COLO829 (cell line): ENCODE measurements at places on chromosomes 12 and 14.

DNA sequence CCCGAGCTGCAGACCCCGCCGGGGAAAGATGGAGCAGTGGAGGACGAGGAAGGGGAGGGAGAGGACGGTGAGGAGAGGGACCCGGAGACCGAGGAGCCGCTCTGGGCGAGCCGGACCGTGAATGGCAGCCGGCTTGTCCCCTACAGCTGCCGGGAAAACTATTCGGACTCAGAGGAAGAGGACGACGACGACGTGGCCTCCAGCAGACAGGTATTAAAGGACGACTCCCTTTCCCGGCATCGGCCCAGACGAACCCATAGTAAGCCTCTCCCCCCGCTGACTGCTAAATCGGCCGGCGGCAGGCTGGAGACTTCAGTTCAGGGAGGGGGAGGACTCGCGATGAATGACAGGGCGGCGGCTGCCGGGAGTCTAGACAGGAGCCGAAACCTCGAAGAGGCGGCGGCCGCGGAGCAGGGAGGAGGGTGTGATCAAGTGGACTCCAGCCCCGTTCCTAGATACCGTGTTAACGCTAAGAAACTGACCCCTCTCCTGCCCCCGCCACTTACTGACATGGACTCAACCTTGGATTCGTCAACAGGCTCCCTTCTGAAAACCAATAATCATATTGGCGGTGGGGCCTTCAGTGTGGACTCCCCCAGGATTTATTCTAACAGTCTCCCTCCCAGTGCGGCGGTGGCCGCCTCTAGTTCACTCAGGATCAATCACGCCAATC, 962 bp downstream of the LEMD3 start:
- no peak for DNase-seq

DNA sequence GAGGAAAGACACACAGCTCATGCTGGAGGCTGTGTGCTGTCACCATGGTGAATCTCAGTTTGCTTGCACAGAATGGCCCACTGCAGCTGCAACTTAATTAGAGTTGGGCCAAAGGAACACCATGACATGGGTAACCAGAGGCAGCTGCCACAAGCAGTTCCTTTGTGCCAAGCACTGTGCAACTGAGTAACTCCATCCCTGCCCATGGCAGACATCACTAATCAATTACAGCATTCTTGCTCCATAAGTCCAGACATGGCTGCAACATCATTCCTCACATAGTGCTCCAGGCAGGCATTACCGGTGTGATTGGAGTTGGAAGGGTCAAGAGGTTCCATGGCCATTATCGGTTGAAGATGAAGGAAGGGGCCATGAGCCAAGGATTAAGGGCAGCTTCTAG, 207.0 kb downstream of the RBM19 start:
- no peak for DNase-seq

DNA sequence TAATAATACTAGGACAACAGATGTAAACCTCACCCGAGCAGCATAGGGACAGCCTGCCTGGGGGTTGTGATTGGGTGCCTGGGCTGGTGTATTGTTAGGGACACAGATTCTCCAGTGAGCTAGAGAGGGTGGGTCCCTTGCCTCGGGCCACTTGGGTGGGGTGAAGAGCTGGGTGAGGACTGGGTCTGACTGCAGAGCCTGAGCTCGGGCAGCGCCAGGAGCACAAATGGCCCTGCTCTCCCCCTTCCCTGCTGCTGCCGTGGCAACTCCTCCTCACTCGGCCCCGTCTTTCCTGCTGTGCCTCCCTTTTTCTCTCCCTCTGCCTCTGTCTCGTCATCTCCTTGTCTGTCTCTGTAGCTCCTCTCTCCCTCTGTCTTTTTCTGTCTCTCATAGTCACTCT, 115.4 kb downstream of the GLT1D1 start:
- DNase-seq = no peak

DNA sequence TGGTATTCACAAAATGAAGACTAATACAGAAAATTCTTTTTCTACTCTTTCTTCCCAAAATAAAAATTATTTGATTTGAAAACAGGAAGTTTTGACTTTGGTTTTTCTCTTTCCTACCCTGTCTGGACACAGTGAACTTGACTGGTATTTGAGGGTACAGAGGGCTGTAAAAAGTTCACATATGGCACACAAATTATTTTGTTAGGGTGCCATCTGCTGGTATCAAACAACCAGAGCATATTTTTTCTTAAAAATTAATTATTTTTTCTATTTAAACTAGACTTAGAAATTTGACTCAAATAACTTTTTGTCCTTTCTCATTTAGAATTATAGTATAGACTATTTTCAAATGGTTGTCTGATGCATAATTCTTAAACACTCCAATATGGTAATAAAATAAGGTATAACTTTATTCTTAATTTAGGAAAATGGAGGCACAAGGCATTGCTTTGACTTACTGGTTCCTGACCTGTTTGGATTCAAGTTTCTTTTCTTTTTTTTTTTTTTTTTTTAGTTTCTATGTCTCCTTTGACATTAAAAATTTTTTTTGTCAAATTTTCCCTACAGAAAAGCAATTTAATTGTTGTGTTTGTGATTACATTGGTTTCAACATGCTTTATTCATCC, 390.6 kb downstream of the PRKD1 start:
- DNase-seq = no peak

- no peak for DNase-seq
Observed at GRCh38 chr12:56084958-56085543, 5.1 kb downstream of the ERBB3 start.

DNA sequence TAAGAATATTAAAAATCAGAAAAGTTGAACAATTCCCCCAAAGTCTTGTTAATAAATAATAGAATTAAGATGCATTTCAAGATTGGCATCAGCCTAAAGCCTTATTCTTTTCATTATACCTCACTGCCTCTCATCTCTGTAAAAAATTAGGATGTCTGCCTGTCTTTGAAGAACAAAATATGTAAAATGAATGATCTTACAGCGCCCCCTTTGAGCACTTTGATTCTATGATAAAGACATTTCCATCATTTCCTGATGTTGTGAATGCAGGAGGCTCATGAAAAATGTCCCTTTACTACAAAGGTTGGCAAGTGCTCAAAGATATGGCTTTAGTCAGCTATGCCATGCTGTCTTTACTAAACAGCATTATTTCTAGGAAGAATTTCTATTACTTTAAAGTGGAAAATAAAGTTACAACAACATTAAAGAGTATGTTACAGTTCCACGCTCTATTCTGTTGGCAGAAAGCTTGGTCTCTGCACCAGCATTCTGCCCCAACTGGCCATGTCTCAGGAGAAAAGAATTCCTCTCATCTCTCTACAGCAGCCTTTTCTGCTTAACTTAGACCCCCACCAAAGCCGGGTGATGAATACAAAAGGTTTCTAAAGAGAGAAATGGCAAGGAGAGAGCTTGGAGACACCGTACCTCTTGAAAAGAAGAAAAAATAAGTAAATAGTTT, 95.1 kb downstream of the LLPH start:
- DNase-seq = peak; percentile 21

DNA sequence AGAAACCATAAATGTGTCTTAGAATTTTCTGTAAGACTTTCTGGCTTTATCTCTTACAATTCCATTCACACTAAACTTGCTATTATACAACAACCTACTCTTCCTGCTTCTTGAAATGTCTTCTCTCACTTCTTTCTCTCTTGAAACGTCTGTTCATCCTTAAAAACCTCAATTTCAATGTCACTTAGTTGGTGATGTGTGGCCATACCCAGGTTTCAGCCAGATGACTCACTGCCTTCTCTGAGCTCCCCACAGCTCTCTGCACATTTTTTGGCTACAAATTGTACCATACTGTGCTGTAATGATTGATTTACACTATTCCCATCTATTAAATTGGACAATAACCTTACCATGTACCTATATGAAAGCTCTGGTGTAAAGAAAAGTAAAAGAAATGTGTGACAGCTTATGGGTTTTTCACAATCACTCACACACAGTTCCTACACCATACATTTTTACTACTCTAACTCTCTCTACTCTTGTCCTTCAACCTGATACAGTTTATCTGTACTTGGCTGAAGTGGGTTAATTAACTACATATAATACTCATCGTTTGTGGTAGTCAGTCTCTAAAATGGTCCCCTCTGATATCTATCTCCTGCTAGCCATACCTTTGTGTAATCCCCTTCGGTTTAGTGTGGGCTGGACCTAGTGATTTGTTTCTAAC, 222.1 kb downstream of the NELL2 start:
- DNase-seq = no peak

GRCh38 chr12:94267537-94267872, 119.1 kb downstream of the PLXNC1 start:
- DNase-seq = no peak

DNA sequence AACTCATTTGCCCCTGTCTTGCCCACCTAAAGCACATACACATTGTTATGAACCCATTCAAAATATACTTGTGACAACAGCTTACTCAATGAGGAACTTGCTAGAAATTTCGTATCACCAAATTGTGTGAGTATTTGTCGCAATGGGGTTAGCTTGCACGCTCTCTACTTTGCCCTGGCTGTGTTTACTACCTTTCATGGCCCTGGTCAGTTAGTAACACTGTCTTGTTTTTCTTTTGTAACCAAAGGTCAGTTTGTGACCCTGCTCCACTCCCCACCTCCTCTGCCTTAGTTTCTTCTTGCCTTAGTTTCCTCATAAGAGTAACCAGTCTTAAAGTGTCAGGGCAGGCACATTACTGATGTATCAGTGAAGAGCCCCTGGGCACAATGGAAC, 205.8 kb upstream of the EEA1 start:
- DNase-seq = no peak

DNA sequence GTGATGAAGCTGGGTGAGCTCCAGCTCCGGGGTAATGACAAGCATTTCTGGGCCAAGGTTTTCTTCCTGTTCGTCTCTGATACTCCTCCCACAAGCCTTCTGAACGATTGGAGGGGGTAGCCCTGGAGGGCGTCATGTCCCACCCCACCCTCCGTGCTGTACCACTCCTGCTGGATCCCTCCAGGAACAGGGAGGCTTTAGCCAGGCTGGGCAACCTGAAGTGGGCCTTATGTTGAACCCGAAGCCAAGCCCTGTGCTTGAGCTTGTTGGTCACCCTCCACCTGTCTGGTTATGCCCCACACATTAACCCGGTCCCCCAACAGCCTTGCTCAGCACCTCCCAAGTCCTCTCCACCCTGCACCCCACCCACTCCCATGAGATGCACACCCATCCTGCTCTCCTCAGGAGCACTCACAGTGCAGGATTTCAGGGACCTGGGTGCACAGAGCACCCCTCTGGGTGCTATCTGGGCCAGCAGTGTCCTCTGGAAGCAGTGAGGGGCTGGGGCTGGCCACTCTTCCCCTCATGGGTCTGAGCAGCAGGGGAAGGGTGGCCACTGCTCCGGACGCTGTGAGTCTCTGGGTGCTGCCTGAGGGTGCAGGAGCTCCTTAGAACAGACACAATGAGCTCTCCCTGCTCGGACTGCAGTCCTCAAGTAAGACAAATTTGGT, 6.8 kb upstream of the KRT83 start:
- no peak for DNase-seq

GRCh38 chr14:71560751-71561150, 371.5 kb upstream of the RGS6 start:
- DNase-seq = no peak

DNA sequence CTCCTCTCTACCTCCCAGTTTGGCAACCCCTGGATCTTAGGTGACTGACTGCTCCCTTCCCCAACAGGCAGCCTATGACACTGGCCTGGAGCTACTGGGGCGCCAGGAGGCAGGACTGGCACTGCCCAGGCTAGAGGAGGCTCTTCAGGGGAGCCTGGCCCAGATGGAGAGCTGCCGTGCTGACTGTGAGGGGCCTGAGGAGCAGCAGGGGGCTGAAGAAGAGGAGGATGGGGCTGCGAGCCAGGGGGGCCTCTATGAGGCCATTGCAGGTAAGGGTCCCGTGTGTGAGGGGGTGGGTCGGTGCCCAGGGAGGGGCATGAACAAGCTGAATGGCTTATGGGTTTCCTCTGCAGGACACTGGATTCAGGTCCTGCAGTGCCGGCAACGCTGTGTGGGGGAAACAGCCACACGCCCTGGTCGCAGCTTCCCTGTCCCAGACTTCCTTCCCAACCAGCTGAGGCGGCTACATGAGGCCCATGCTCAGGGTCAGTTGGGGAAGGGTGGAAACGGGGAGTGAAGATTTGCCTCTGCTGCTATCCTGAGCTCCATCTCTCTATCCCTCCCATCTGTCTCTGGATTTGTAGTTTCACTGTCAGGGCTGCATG, 2.2 kb downstream of the P3H3 start:
- no peak for DNase-seq

GRCh38 chr14:71319666-71320065, 412.4 kb downstream of the PCNX1 start:
- DNase-seq = no peak

GRCh38 chr12:75533239-75533638, 21.8 kb upstream of the KRR1 start:
- DNase-seq = no peak

DNA sequence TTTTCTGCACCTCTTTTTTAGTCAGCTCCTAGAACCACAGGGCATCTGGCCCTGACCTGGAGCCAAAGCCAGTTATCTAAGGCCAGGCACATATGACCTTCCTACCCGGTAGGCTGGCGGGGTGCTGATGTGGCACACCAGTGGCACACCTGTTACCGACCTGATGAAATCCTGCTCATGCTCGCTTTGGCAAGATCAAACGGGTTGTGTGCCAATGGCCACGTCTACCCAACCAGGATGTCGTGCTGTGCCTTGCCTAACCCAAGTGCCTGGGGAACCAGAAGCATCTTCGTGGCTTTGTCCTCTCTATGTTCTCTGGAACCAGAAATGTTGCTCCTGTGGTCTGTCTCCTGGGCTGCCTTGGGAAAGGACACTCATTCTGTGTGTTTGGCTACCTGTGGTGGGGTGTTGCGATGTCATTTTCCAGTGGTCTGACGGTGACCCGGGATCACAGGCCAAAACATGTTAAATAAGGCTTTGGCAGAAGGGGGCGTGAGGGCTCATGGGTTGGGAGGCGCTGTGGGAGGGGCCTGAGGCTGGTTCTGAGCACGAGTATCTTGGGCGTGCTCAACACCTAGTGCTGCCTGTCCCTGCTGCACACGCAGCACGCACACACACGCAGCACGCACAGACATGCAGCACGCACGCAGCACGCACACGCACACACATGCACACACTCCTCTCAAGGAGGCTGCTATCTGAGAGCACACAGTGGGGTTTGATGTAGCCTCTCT, 27.9 kb downstream of the CCNK start:
- DNase-seq = no peak

DNA sequence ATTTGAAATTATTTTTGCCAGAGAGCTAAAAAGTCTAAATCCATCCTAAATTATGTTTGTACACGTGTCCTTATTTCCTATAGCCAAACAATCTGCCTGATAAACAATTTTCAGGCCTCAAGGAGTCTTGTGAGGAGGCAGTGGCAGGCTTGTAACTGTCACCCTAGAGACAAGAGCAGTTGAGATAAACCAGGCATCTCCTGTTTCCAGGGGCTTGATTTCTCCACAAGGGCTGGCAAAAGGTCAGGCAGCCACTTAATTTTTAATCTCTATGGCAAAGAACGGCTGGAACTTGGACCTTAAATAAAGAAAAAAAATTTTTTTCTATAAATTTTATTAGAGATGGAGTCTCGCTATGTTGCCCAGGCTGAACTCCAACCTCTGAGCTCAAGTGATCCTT, 15.5 kb downstream of the PKP2 start:
- DNase-seq = no peak

- no peak for DNase-seq
Observed at GRCh38 chr14:63760014-63760413, 32.1 kb upstream of the SGPP1 start.
